Effector memory CD8-positive, alpha-beta T cell (primary cell): ENCODE measurements at places on chromosomes 12 and 14.
A peak's percentile ranks its signal among the peaks of the same experiment; 100 is the strongest.

DNA sequence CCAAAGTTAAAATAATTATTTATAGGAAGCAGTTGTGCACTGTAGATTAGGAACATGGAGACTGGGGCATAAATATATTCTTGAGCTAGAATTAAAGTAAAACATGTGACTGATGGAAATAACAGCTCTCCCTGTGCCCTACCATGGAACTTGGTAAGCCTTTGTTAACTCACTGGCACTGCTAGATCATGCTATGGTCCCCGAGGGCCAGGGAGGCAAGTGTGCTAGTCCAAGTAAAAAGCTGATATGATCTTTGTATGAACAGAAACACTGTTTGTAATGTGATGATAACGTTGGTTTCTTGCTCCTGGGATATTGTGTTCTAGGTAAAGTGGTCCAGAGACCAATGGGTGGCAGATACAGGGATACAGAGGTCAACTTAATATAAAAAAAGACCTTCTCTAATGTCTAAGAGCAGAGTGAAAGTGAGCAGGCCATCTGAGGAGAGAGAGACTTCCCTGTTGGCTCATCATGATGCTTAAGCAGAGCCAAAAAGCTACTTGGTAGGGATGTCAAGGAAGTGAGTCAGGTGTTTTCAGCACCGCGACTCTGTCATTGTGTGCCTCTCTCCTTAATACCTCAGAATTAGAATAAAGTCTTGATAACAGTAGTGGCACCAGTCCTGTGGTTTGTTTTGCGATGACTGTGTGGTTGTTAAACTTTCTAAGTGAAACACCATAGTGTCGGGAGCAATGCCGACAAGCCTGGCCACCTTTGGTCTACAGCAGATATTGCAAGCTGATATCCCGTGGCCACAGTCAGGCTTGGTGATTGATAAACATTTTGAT, 27.6 kb downstream of the BICD1 start:
- H3K4me1 ChIP-seq, result peaks cover 16% of the 10 kb centered on the region
- no peaks in the 10 kb centered on the region for H3K36me3 ChIP-seq
- H3K27ac ChIP-seq, result peak overlapping the region; percentile 77
- no peaks in the 10 kb centered on the region for H3K27me3 ChIP-seq

DNA sequence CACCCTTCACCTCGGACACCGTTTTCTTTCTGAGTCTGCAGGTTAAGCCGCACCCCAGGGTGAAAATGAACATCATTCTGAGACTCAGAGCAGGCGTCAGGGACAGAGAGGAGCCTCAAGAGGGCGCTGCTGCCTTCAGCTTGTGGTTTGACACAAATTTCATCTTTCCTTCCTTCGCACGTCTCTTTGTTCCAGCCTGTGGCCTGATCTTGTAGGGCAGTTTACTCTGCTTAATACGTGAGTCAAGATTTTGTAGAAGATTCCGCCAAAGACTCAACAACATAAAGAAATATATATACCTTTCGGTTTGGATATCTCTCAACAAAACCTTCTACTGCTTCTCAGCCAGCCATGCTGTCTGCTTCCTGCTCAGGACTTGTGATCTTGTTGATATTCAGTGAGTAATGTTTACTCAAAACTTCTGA, 329.3 kb upstream of the OR4E1 start:
- peak; percentile 38 for DNase-seq
- no peaks in the 10 kb centered on the region for H3K27me3 ChIP-seq
- peak overlapping the region; percentile 63 for H3K4me3 ChIP-seq

- H3K27me3 ChIP-seq, result peaks cover 22% of the 10 kb centered on the region
- no peak overlapping the region for H3K4me3 ChIP-seq
- no peak for DNase-seq
- H3K4me1 ChIP-seq, result no peaks in the 10 kb centered on the region
Observed at GRCh38 chr12:28027947-28028724, 55.6 kb upstream of the PTHLH start.

- peaks cover 54% of the 10 kb centered on the region for H3K4me1 ChIP-seq
- peak overlapping the region; percentile 84 for H3K4me3 ChIP-seq
- H3K27me3 ChIP-seq, result no peaks in the 10 kb centered on the region
- H3K36me3 ChIP-seq, result peaks cover 6% of the 10 kb centered on the region
- peak overlapping the region; percentile 94 for H3K27ac ChIP-seq
Observed at GRCh38 chr12:47360771-47361388, 281.1 kb upstream of the AMIGO2 start.

DNA sequence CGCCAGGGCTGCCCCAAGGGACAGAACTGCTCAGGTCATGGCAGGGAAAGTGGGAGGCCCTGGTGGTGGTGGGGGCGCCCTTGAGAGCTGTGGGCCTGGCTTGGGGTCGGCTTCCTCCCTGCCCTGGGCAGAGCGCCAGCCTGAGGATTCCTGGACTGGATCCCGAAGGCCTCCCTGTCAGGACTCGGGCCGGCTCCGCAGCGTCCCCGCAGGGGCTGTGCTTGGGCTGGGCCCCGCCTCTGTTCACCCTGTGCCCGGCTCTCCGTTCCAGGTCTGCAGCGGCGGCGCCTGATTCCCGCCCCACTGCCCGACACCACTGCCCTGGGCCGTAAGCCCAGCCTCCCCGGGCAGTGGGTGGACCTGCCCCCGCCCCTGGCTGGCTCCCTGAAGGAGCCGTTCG, 39.9 kb downstream of the KIF26A start:
- H3K36me3 ChIP-seq, result no peaks in the 10 kb centered on the region
- no peak for DNase-seq
- no peaks in the 10 kb centered on the region for H3K4me1 ChIP-seq
- H3K27me3 ChIP-seq, result peaks cover 4% of the 10 kb centered on the region
- no peak overlapping the region for H3K4me3 ChIP-seq

GRCh38 chr14:24314377-24315193, 3.3 kb downstream of the LTB4R start:
- H3K27ac ChIP-seq, result peak overlapping the region; percentile 80
- peaks cover 55% of the 10 kb centered on the region for H3K4me1 ChIP-seq
- peaks cover 42% of the 10 kb centered on the region for H3K36me3 ChIP-seq
- H3K27me3 ChIP-seq, result no peaks in the 10 kb centered on the region
- peak overlapping the region; percentile 87 for H3K4me3 ChIP-seq

DNA sequence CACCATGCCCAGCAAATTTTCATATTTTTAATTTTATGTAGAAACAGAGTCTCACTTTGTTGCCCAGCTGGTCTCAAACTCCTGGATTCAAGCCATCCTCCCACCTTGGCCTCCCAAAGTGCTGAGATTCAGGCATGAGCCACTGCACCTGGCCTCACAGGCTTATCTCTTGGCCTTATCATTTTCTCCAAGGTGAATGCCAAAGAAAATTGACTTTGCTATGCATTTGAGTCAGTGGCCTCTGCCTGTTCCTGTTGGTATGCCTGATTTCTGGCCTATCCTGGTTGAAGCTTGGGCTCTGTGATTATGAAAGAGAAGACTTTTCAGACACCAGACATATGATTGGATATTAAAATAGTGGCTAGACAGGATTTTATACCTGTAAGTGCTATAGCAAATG, 34.2 kb downstream of the MANSC1 start:
- H3K27me3 ChIP-seq, result peaks cover 46% of the 10 kb centered on the region
- H3K27ac ChIP-seq, result no peak overlapping the region
- no peaks in the 10 kb centered on the region for H3K4me1 ChIP-seq
- no peak for DNase-seq
- H3K36me3 ChIP-seq, result no peaks in the 10 kb centered on the region

DNA sequence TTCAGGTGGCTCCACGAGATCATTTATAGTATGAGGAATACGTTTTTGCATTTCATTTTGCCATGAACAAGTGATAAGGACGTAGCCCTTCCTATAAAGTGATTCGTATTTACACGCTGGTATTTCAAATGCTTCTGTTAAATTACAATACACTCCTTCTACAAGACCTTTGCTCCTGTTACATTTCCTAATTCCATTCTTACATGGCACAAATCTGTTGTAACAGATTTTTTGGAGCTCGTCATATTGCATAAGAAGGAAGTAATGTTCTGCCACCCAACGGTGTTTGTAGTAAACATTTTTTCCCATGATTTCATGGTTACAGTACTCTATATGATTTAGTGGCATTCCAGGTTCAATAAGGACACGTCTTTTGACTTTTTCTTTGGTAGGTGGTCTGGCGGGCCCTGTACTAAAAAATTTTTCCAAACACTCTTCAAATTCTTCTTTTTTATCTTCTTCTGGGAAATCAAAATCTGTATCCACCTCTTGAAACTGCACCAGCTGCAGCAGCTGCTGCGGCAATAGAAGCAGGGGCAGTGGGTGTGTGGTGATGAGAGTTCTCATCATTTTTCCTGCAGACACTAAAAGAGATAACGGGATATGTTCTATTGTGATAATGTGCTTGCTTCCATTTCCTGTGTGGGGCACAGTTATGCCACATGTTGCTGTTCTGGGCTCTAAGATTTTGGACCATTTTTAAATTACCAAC, 4.2 kb downstream of the RNASE9 start:
- no peak overlapping the region for H3K27ac ChIP-seq
- no peak for DNase-seq
- H3K4me1 ChIP-seq, result no peaks in the 10 kb centered on the region
- H3K36me3 ChIP-seq, result no peaks in the 10 kb centered on the region

GRCh38 chr14:105313381-105314286, 914 bp upstream of the PACS2 start:
- no peak for DNase-seq
- H3K36me3 ChIP-seq, result peaks cover 18% of the 10 kb centered on the region
- peak overlapping the region; percentile 79 for H3K27ac ChIP-seq

DNA sequence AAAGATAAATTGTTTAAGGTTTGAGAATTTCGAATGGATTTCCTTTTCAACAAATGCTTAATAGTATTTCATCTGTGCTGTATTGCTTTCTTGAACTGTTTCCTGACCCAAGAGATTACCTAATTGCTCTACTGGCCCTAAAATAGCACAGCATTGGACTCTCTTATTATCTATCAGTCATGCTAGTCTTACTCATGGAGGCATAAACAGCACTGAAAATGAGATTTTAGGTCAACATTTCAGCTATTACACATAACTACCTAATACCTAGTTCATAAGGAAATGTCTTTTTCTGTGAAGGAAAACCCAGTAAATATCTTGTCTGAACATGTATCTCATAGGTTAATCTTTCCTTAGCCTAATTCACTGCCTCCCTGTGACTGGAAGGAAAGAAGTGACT, 4.3 kb upstream of the ABCD2 start:
- H3K27ac ChIP-seq, result no peak overlapping the region
- peaks cover 35% of the 10 kb centered on the region for H3K4me1 ChIP-seq
- no peaks in the 10 kb centered on the region for H3K27me3 ChIP-seq
- no peak overlapping the region for H3K4me3 ChIP-seq

DNA sequence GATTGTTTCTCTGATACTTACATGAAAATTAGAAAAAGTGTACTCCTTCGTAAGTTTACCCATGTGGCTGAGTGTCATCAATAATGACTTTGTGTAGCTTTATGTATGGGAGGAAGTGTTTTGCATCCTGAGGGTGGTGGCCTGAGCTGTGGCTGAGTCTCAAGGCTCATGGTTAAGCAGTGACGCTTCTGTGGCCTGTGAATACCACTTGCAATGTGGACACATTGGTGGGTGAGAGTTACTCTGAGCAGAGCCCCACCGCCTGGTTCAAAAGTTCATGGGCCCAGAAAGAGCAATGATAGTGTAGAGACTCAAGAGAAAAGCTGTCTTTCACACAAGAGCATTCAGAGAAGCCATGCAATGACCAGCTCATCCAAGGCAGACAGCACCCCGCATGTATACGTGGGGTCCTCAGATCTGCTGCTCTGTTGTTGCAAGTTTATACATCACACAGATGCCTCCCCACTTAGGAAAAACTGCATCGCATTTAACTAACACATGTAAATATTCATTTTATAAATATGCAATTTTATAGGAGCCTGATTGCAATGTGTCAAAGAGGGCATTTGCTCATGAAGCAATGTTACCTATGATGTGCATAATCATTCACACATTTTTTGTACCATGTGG, 55.1 kb upstream of the FRMD6 start:
- peaks cover 8% of the 10 kb centered on the region for H3K4me1 ChIP-seq
- peak; percentile 11 for DNase-seq
- peaks cover 37% of the 10 kb centered on the region for H3K27me3 ChIP-seq
- no peak overlapping the region for H3K4me3 ChIP-seq

DNA sequence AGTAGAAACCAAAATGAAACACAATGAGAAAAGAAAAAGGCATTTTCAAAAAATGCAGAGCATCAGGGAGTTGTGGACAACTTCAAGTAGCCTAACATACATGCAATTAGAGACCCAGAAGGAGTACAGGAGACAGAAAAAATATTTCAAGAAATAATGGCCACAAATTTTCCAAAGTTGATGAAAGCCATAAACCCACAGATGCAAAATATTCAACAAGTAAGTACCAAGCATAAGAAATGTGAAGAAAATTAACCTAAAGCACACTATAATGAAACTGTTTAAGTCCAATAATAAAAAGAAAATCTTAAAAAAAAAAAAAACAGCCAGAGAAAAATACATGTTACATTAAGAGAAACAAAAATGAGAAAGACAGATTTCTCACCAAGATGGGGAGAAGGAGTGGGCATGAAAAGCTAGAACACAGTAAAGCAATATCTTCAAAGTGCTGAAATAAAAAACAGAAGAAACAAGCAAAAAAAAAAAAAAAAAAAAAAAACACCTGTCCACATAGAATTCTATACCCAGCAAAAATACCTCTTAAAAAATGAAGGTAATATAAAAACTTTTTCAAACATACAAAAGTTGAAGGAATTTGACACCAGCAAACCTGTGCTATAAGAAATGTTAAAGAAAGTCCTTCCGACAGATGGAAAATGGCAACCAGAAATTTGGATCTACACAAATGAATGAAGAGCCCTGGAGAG, 77.1 kb downstream of the PRKAB1 start:
- H3K27ac ChIP-seq, result no peak overlapping the region
- no peak for DNase-seq
- no peaks in the 10 kb centered on the region for H3K4me1 ChIP-seq
- no peak overlapping the region for H3K4me3 ChIP-seq
- no peaks in the 10 kb centered on the region for H3K36me3 ChIP-seq

GRCh38 chr14:96083667-96084320, 44.6 kb downstream of the C14orf132 start:
- H3K4me1 ChIP-seq, result no peaks in the 10 kb centered on the region
- peaks cover 79% of the 10 kb centered on the region for H3K27me3 ChIP-seq
- H3K4me3 ChIP-seq, result no peak overlapping the region
- no peak overlapping the region for H3K27ac ChIP-seq

- no peaks in the 10 kb centered on the region for H3K4me1 ChIP-seq
- H3K27me3 ChIP-seq, result no peaks in the 10 kb centered on the region
- no peak overlapping the region for H3K4me3 ChIP-seq
- no peaks in the 10 kb centered on the region for H3K36me3 ChIP-seq
- DNase-seq, result no peak
Observed at GRCh38 chr14:60561845-60562746, 53.1 kb downstream of the SIX6 start.

DNA sequence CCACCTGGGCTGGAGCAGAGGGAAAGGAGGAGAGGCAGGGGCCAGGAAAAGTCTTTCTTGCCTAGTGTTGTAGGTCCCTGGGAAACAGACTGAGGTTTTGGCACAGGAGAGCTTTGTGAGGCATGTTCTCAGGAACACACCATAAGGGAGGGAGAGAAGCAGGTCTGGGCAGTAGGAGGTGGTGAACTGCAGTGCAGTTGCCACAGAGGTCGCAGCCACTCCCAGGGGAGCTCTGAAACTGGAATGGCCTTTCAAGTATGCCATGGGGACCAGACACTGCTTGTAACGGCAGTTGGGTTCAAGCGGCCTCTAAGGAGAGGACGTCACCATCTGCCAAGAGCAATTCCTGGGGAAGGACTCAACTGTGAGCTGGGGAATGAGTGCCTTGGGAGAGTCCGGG, 35.4 kb upstream of the NKX2-8 start:
- H3K36me3 ChIP-seq, result no peaks in the 10 kb centered on the region
- DNase-seq, result no peak
- H3K27me3 ChIP-seq, result no peaks in the 10 kb centered on the region
- no peak overlapping the region for H3K27ac ChIP-seq
- no peak overlapping the region for H3K4me3 ChIP-seq
- no peaks in the 10 kb centered on the region for H3K4me1 ChIP-seq
